ENCODE measurements at places on chromosomes 2 and 18. TPM values are rescaled to one million over a fixed set of nuclear protein-coding genes. Genes with fewer than 3 reads are reported as not detected.
A peak's percentile ranks its signal among the peaks of the same experiment; 100 is the strongest.

- no peak for DNase-seq
- H3K27ac ChIP-seq: no peak overlapping the region
- no peaks in the 10 kb centered on the region for H3K27me3 ChIP-seq
- no peak overlapping the region for H3K4me3 ChIP-seq
- H3K36me3 ChIP-seq: peaks cover 9% of the 10 kb centered on the region
- H3K4me1 ChIP-seq: peaks cover 4% of the 10 kb centered on the region
These were observed 37.0 kb upstream of the GRHL1 start for GRCh38 chr2:9914384-9915065.

- no peaks in the 10 kb centered on the region for H3K36me3 ChIP-seq
- no peak overlapping the region for H3K27ac ChIP-seq
- no peaks in the 10 kb centered on the region for H3K4me1 ChIP-seq
These were observed 797.1 kb downstream of the SLC4A3 start for GRCh38 chr2:220424561-220424960.

GRCh38 chr2:205636549-205637319 lies 45.6 kb upstream of the NRP2 start:
- no peak overlapping the region for H3K4me3 ChIP-seq
- no peak overlapping the region for H3K27ac ChIP-seq
- peaks cover 3% of the 10 kb centered on the region for H3K27me3 ChIP-seq
- peaks cover 23% of the 10 kb centered on the region for H3K4me1 ChIP-seq
- peaks cover 1% of the 10 kb centered on the region for H3K36me3 ChIP-seq
- DNase-seq: no peak

GRCh38 chr18:37476182-37476581 lies 89.4 kb downstream of the CELF4 start:
- DNase-seq: peak; percentile 15
- peaks cover 61% of the 10 kb centered on the region for H3K27me3 ChIP-seq
- H3K36me3 ChIP-seq: no peaks in the 10 kb centered on the region
- H3K4me3 ChIP-seq: no peak overlapping the region
- H3K4me1 ChIP-seq: peaks cover 6% of the 10 kb centered on the region
- no peak overlapping the region for H3K27ac ChIP-seq

GRCh38 chr2:44807201-44808025 lies 134.1 kb upstream of the SIX3 start:
- DNase-seq: no peak
- H3K36me3 ChIP-seq: no peaks in the 10 kb centered on the region
- H3K4me1 ChIP-seq: peaks cover 8% of the 10 kb centered on the region
- no peak overlapping the region for H3K4me3 ChIP-seq
- H3K27ac ChIP-seq: no peak overlapping the region

DNA sequence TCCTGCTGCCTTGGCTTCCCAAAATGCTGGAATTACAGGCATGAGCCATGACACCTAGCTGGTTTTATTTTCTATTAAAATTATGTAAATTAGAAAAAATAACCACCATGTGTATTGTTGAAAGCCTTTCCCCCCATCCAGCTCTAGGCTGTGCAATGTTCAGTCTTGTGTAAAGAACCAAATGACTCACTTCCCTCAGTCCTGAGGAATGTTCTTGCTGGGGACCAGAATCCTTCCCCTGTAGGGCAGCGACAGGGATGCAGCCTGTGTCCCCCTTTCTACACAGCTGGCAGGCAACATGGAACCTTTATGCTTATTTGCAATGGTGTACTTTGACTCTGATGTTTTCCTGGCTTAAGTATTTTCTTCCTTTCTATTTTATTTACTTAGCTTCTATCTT lies 29.4 kb downstream of the AOX1 start:
- H3K4me1 ChIP-seq: peaks cover 9% of the 10 kb centered on the region
- H3K36me3 ChIP-seq: no peaks in the 10 kb centered on the region
- H3K4me3 ChIP-seq: no peak overlapping the region
- H3K27me3 ChIP-seq: no peaks in the 10 kb centered on the region
- H3K27ac ChIP-seq: no peak overlapping the region

DNA sequence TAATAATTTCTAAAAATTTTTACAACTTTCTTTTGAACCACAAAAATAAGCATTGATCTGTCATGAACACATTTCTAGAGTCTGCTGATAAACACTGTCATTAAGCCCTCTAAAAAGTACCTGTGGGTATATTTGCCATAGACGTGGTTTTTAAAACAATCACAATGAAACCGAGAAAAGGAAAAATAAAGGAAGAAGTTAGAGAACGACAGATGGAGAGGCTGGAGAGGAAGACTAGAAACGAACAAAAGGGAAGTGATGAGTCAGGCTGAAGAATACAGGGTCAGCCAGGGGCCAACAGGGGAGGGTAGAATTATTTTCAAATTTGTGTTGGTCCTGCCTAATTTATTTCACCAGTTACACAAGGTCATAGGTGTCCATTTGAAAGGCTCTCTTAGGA lies 62.0 kb downstream of the MYL12B start:
- peaks cover 6% of the 10 kb centered on the region for H3K4me1 ChIP-seq
- H3K4me3 ChIP-seq: no peak overlapping the region
- H3K36me3 ChIP-seq: no peaks in the 10 kb centered on the region
- H3K27me3 ChIP-seq: no peaks in the 10 kb centered on the region
- H3K27ac ChIP-seq: no peak overlapping the region

DNA sequence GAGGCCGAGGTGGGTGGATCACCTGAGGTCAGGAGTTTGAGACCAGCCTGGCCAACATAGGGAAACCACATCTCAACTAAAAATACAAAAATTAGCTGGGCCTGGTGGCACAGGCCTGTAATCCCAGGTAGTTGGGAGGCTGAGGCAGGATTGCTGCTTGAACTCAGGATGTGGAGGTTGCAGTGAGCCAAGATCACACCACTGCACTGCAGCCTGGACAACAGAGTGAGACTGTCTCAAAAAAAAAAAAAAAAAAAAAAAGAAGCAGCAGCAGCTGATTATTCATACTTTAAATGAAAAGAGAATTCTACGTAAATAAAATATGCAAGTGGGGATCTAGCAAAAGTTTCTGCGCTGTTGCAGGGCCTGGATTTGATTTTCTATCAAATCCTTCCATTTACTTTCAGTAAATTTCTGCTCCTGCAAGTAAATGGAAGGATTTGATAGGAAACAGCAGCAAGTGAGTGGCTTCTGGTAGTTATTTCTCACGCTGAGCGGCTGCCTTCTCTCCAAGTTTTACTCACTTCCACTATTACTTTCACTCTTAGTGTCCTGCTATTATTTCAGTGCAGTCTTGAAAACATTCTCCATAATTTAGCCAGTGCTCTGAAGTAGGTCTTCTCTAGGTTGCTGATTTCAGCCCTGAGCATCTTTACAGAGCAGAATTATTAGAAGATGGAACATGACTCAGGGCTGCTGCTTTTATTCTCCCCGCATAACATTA lies 68.4 kb downstream of the SLC16A14 start:
- no peaks in the 10 kb centered on the region for H3K27me3 ChIP-seq
- no peak overlapping the region for H3K27ac ChIP-seq
- DNase-seq: no peak
- H3K36me3 ChIP-seq: peaks cover 8% of the 10 kb centered on the region

DNA sequence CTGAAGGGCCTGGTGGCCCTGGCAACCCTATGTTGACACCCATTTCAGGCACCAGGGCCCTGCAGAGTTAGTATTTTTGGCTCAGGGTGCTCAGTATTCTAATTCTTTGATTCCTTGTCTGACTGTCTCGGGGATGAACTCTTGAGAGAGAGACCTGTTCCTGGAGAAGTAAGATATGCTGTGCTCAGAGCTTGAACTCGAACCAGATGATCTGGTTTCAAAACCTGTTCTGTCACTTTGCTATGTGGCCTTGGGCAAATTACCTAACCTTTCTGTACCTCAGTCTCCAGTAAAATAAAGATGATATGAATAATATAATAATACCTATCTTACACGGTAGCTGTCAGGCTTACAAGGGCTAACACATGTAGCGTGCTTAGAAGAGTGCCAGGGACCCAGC lies 294.2 kb downstream of the DYSF start:
- peak overlapping the region; percentile 79 for H3K27ac ChIP-seq
- peaks cover 6% of the 10 kb centered on the region for H3K4me1 ChIP-seq
- no peak overlapping the region for H3K4me3 ChIP-seq
- DNase-seq: no peak

- no peak overlapping the region for H3K27ac ChIP-seq
- peaks cover 20% of the 10 kb centered on the region for H3K36me3 ChIP-seq
- no peak overlapping the region for H3K4me3 ChIP-seq
- no peaks in the 10 kb centered on the region for H3K27me3 ChIP-seq
- no peaks in the 10 kb centered on the region for H3K4me1 ChIP-seq
These were observed 54.6 kb downstream of the FANCL start for GRCh38 chr2:58186501-58186900.

DNA sequence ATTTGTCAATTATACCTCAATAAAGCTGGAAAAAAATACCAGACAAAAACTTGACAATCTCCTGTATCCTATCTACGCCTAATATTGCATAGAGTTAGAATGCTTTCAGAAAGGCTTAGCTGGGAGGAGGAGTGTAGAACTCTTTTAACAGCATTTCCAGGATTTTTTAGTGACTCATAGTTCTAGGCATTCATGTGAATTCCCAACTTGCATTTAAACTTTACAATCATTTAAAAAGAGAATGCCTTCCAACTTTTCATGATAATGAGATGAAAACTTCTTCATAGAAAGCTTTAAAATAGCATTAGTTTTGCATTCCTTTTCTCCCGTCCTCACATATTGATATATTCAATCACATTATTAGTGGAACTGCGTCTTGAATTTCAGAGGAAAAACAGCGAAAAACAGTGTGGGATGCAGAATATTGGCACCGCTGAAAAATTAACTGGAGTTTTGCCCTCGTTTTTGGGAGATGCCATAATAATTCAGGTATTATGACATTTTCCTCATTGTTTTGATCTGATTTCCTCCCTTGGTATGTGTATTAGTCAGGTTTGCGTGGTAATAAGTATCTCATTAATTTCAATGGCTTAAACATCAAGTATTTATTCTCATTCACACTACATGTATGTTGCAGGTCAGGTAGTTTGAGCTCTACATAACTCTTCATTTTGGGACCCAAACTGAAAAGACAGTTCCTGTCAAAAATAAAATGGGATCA lies 293.2 kb upstream of the FIGN start:
- no peaks in the 10 kb centered on the region for H3K27me3 ChIP-seq
- H3K36me3 ChIP-seq: no peaks in the 10 kb centered on the region
- no peak overlapping the region for H3K27ac ChIP-seq
- H3K4me3 ChIP-seq: no peak overlapping the region
- no peaks in the 10 kb centered on the region for H3K4me1 ChIP-seq

- H3K4me1 ChIP-seq: no peaks in the 10 kb centered on the region
- H3K27me3 ChIP-seq: peaks cover 80% of the 10 kb centered on the region
- peak; percentile 86 for DNase-seq
These were observed 26.4 kb upstream of the CD207 start for GRCh38 chr2:70861777-70862625.

DNA sequence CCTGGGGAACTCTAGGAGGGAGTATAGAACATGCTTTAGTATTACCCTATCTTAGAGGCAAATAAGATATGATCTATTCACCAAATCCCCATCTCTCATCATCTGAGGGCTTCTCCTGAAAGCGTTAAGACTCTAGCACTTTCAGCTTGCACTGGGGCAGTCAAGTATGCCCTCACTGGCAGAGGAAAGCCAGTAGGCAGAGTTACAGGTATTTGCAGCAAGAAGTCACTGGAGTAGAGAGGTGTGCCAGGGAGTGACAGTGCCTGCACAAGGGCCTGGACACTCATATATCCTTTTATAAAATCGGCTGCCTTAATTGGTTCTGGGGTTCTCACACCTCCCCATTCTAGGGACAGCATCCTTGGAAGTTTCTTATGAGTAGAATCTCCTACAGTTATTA lies 31.9 kb upstream of the CCDC85A start:
- H3K27ac ChIP-seq: no peak overlapping the region
- DNase-seq: no peak
- H3K4me1 ChIP-seq: no peaks in the 10 kb centered on the region
- peaks cover 40% of the 10 kb centered on the region for H3K27me3 ChIP-seq
- no peaks in the 10 kb centered on the region for H3K36me3 ChIP-seq

GRCh38 chr2:235049719-235050118 lies 97.9 kb downstream of the SH3BP4 start:
- peaks cover 37% of the 10 kb centered on the region for H3K36me3 ChIP-seq
- no peak overlapping the region for H3K27ac ChIP-seq
- H3K27me3 ChIP-seq: no peaks in the 10 kb centered on the region
- H3K4me3 ChIP-seq: no peak overlapping the region
- peaks cover 3% of the 10 kb centered on the region for H3K4me1 ChIP-seq
- DNase-seq: no peak

DNA sequence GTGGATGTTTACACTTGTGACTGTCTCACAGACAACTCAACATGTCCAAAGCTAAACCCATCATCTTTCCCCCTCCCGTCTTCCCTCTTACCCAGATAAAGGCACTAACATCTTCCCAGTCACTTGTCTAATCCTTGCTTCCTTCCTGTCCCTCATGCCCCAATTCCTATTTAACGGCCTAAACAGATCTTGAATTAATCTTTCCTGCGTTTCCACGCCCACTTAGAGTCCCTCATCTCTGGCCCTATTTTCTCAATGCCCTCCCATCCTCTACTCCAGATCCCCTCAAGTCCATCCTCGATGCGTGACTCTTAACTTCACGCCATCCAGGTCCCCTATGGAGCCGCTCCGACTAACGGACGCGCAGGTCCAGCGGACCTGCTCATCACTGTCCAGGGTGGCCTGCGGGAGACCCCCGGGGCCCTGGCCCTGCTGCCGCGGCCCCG lies 682 bp upstream of the SCLY start:
- H3K4me1 ChIP-seq: peaks cover 36% of the 10 kb centered on the region
- no peak for DNase-seq
- peak overlapping the region; percentile 92 for H3K27ac ChIP-seq

DNA sequence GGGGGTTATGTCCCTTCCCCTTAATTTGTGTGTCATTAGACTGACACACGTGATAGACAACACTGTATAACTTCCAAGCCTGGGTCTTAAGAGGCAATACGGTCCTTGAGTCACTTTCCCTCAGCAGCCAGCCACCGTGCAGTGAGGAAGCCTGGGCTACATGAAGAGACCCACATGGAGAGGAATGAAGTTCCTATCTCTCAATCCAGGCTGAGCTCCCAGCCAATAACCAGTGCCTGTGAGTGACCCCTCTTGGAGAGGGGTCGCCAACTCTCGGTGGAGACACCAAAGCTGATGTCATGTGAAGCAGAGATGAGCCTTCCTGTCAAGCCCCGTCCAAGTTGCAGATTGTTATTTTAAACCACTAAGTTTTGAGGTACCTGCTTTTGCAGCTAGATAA lies 5.7 kb upstream of the WDSUB1 start:
- no peaks in the 10 kb centered on the region for H3K27me3 ChIP-seq
- H3K27ac ChIP-seq: no peak overlapping the region
- H3K4me1 ChIP-seq: peaks cover 6% of the 10 kb centered on the region
- H3K4me3 ChIP-seq: no peak overlapping the region
- H3K36me3 ChIP-seq: no peaks in the 10 kb centered on the region
- DNase-seq: no peak

DNA sequence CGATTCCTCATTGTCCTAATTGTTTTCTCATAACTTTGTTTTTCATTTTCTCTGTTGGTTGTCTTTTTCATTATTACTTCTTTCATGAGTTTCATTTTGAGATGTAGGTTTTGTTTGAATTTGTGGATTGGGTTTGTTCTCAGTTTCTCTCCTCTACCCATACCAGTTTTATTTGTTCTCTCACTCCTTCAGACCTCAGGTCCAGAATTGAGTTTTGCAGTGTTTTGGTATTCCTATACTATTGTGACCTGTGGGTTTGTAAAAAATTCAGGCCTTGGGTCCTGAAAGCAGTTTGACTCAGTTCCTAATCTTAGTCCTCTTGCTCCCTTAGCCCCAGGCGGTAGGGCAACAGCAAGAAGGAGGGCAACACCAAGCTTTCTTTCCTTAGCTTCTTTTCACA lies 28.3 kb upstream of the UBE2E3 start:
- peaks cover 3% of the 10 kb centered on the region for H3K4me1 ChIP-seq
- no peak overlapping the region for H3K4me3 ChIP-seq
- no peaks in the 10 kb centered on the region for H3K36me3 ChIP-seq
- H3K27ac ChIP-seq: no peak overlapping the region
- H3K27me3 ChIP-seq: no peaks in the 10 kb centered on the region

Gene FAM110C
- total RNA-seq: 4.2 TPM

Gene RRM2
- total RNA-seq: 79.8 TPM

Gene L3MBTL4
- 8.0 TPM for total RNA-seq

Gene ELAC1
- total RNA-seq: 9.2 TPM

Gene COL6A3
- 1.0 TPM for total RNA-seq

Gene TGFBRAP1
- 20.0 TPM for total RNA-seq
